ENCODE measurements at places on chromosomes 3 and 15.
A peak's percentile ranks its signal among the peaks of the same experiment; 100 is the strongest.

GRCh38 chr3:117722856-117723255 lies 1013.3 kb downstream of the TUSC7 start:
- no peak for DNase-seq

GRCh38 chr15:60835974-60836373 lies 357.0 kb upstream of the ICE2 start:
- DNase-seq = peak; percentile 84

DNA sequence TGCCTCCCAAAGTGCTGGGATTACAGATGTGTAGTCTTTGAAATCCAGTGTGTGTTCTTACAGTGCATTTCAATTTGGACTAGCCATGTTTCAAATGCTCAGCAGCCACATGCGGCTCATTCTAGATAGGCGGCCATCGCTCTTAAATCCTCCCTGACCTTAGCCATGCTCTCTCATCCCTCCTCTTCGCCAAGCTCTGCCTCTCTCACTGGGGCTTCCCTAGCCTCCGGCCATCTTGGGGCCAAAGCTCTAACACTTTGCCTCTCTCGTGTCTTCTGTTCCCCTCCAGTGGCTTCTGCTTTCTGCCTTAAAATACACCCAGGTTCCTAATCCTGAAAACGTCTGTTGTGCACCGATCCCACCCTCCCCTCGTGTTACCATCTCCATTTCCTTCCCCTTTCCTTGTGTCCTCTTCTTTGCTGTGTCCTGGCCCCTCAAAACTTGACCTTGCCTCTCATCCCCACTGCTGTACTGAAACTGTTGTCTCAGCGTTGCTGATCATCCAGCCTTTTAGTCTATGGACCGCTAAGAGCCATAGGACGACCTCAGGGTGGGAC lies 1.4 kb upstream of the GHRL start:
- DNase-seq = no peak

- DNase-seq = no peak
Measured at GRCh38 chr15:71435552-71435951, 320.3 kb downstream of the THSD4 start.

GRCh38 chr3:127884041-127884440 lies 31.0 kb upstream of the KBTBD12 start:
- DNase-seq = no peak

GRCh38 chr3:63042833-63043232 lies 167.6 kb upstream of the CADPS start:
- DNase-seq = no peak

- no peak for DNase-seq
Measured at GRCh38 chr15:45095661-45096060, 18.3 kb downstream of the DUOX2 start.

DNA sequence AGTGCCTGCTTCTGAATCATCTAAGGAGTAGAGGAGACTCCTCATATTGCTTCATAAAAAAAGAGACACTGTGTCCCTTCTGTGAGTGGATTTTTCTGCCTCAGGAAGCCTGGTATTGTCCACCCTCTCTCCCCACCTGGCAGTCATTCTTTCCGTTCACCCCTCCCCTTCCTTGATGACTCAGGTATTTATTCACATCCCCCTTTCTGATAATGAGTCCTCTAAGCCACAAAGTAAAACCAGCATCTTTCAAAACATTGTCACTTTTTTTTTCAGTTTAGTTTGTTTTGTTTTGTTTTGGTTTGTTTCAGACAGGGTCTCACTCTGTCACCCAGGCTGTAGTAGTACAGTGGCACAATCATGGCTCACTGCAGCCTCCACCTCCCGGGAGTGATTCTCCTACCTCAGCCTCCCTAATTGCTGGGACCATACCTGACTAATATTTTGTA lies 65.2 kb upstream of the UBE2E1 start:
- DNase-seq = peak; percentile 27

DNA sequence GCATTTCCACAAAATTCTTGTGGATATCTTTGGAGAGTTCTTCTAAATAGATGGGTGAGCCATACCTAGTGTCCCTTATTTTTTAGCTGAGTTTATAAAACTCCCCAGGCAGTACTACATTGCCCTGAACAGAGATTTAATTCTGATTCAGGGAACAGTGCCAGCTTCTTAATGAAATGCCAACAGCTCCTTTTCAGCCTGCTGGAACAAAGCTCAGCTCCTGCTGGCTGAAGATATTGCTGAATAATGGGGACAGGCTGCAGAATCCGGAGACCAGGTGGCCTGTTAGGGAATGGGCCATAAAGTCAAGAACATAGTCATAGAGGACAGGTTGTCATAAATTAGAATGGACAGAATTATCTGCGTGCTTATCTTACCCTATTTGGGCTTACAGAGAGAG lies 8.9 kb downstream of the HGD start:
- no peak for DNase-seq

Data from AG08395 (cell line).